Activated CD4-positive, alpha-beta T cell treated with anti-CD3 and anti-CD28 coated beads, Interleukin-2, amount 10 ng/mL, durations not matched to agents 24 days and 14 days (primary cell): ENCODE measurements at places on chromosomes 12 and 14. TPM values are rescaled to one million over a fixed set of nuclear protein-coding genes. Genes with fewer than 3 reads are reported as not detected.
A peak's percentile ranks its signal among the peaks of the same experiment; 100 is the strongest.

GRCh38 chr12:64431791-64432190, 20.1 kb upstream of the TBK1 start:
- peaks cover 3% of the 10 kb centered on the region for H3K4me1 ChIP-seq
- no peaks in the 10 kb centered on the region for H3K27me3 ChIP-seq
- no peak overlapping the region for H3K4me3 ChIP-seq
- H3K36me3 ChIP-seq, result peaks cover 75% of the 10 kb centered on the region

DNA sequence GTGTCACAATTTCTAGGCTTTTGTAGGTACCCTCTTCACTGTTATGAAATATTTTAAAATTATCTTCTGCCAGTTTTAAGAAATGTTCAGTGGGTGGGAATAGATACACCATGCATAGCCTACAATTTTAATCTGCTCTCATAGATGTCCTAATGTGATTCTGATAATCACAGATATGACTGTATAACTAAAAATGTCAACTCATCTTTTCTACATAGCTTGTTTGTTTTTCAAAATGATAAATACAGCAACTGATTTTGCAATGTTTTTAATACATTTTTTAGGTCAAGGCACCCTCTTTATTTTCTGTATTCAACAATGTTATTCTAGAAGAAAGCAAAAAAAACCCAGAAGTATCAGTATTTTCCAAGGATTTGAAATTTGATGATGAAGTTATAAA, 61.6 kb downstream of the LRRC9 start:
- H3K27ac ChIP-seq, result no peak overlapping the region
- H3K4me1 ChIP-seq, result no peaks in the 10 kb centered on the region
- no peak for DNase-seq
- H3K4me3 ChIP-seq, result no peak overlapping the region
- H3K36me3 ChIP-seq, result no peaks in the 10 kb centered on the region

- peak within 1 kb of the TSS; percentile 92 for H3K27ac ChIP-seq
- peak within 1 kb of the TSS; percentile 94 for H3K4me3 ChIP-seq
- H3K36me3 ChIP-seq, result peaks cover 14% of the 10 kb centered on the region
- peaks cover 25% of the 10 kb centered on the region for H3K4me1 ChIP-seq
Observed at GRCh38 chr14:105419195-105420091, at the start of gene MTA1. Gene MTA1, plus strand, starts transcription at chr14:105419827. Its CDS starts 209 bp downstream, at chr14:105420036.

GRCh38 chr12:120826335-120826734, 77.8 kb downstream of the SPPL3 start:
- H3K27ac ChIP-seq, result no peak overlapping the region
- H3K27me3 ChIP-seq, result no peaks in the 10 kb centered on the region
- no peak for DNase-seq
- H3K4me3 ChIP-seq, result no peak overlapping the region

Gene BMP4
- not detected in 2 replicates for total RNA-seq

DNA sequence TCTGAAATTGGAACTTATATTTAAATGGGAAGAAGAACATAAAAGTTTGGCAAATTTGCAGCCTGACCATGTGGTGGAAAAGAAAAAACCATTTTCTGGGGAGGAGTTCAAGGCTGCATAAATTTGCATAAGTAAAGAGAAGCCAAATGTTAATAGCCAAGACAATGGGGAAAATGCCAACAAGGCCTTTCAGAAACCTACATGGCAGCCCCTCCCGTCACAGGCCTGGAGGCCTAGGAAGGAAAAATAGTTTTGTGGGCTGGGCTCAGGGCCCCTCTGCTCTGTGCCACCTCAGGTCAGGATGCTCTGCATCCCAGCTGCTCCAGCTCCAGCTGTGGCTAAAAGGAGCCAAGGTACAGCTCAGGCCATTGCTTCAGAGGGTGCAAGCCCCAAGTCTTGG, 67.6 kb upstream of the CCDC60 start:
- H3K4me3 ChIP-seq, result no peak overlapping the region
- no peak overlapping the region for H3K27ac ChIP-seq
- DNase-seq, result no peak
- no peaks in the 10 kb centered on the region for H3K4me1 ChIP-seq
- no peaks in the 10 kb centered on the region for H3K36me3 ChIP-seq
- no peaks in the 10 kb centered on the region for H3K27me3 ChIP-seq

DNA sequence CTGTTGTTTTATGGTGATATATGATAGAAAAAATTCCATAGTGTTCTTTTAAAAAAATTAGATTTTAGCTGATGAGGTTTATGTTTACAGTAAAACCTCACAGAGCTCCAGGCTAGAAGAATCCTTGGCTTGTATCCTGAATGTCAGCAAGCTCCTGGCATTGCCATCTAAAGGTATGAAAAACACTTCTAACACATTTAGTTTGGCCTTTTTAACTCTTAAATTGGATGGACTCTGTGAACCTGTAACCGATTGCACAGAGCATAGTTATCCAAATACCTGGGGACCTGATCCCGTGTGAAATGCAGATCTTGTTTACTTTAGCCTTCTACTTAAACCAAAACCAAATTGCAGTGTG, 241.1 kb upstream of the DCN start:
- no peak overlapping the region for H3K27ac ChIP-seq
- no peaks in the 10 kb centered on the region for H3K36me3 ChIP-seq
- no peak overlapping the region for H3K4me3 ChIP-seq
- peaks cover 4% of the 10 kb centered on the region for H3K27me3 ChIP-seq
- no peak for DNase-seq
- no peaks in the 10 kb centered on the region for H3K4me1 ChIP-seq

Gene ATP2A2
- 219 and 222 TPM in 2 replicates for total RNA-seq

Gene ATL1
- 0.75 and 1.0 TPM in 2 replicates for total RNA-seq

Gene IL26
- 6.9 and 7.7 TPM in 2 replicates for total RNA-seq

DNA sequence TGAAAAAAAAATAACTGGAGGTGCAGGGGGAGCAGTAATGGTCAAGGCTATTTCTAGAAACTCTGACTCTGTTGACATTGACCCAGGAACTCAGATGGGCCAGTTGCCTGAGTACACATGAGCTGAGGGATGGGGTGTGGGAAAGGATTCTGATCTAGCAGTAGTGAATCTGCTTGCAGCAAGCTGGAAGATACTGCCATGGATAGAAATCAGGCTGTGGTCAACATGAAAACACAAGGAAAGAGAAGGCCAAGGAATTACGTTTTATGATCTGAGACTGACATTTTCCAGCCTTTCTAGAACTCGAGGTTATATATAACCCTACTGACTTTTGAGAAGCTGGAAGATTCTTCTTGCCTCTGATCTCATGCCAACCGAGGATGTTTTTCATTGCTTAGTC, 90.0 kb downstream of the ANO6 start:
- H3K27me3 ChIP-seq, result no peaks in the 10 kb centered on the region
- H3K36me3 ChIP-seq, result peaks cover 12% of the 10 kb centered on the region
- no peak overlapping the region for H3K27ac ChIP-seq
- H3K4me1 ChIP-seq, result no peaks in the 10 kb centered on the region
- H3K4me3 ChIP-seq, result no peak overlapping the region

- H3K27me3 ChIP-seq, result no peaks in the 10 kb centered on the region
- peaks cover 18% of the 10 kb centered on the region for H3K4me1 ChIP-seq
- H3K4me3 ChIP-seq, result no peak overlapping the region
- H3K27ac ChIP-seq, result peak overlapping the region; percentile 48
Observed at GRCh38 chr14:35197015-35197414, 74.7 kb downstream of the PRORP start.

Gene MMP19
- not detected in 2 replicates for total RNA-seq

DNA sequence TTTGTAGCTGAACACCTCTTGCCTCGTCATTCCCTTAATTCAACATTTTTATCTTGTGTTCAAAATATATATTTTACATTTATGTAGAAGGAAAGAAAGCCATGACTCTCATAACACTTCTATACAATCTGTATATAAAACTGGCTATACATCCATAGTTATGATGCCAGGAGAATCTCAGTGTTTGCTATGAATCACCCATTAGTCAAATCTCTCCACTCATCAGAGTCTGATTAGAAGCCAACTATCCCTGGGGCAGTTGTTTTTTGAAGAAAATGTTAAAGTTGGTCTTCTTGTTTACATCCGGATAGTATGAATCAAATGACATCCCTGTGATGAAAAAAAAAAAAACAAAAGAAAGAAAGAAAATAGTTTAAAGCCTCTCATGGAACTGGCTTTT, 503.9 kb downstream of the NELL2 start:
- DNase-seq, result no peak
- H3K4me3 ChIP-seq, result no peak overlapping the region
- no peaks in the 10 kb centered on the region for H3K27me3 ChIP-seq
- H3K27ac ChIP-seq, result no peak overlapping the region
- H3K36me3 ChIP-seq, result no peaks in the 10 kb centered on the region

Gene CTDSP2
- total RNA-seq, result 81.4 and 82.7 TPM in 2 replicates

DNA sequence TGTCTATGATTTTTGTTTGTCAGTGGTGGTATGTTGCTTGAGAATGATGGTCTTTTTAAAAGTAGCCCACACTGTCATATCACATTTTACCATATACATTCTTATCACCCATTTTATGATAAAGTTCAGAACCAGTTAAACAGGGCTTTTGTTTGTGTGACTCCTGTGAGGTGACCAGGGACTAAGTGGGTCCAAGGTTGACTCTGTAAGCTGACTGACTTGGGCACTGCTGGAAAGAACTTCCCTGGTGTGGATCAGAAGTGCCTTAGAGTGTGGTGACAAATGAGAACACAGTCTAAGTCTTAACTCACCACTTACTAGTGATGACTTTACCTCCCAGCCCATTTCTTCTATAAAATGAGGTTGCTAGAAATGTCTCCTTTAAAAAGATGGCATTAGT, 52.6 kb downstream of the VRK1 start:
- peaks cover 14% of the 10 kb centered on the region for H3K4me1 ChIP-seq
- H3K27ac ChIP-seq, result peak overlapping the region; percentile 25
- DNase-seq, result no peak
- H3K27me3 ChIP-seq, result no peaks in the 10 kb centered on the region

DNA sequence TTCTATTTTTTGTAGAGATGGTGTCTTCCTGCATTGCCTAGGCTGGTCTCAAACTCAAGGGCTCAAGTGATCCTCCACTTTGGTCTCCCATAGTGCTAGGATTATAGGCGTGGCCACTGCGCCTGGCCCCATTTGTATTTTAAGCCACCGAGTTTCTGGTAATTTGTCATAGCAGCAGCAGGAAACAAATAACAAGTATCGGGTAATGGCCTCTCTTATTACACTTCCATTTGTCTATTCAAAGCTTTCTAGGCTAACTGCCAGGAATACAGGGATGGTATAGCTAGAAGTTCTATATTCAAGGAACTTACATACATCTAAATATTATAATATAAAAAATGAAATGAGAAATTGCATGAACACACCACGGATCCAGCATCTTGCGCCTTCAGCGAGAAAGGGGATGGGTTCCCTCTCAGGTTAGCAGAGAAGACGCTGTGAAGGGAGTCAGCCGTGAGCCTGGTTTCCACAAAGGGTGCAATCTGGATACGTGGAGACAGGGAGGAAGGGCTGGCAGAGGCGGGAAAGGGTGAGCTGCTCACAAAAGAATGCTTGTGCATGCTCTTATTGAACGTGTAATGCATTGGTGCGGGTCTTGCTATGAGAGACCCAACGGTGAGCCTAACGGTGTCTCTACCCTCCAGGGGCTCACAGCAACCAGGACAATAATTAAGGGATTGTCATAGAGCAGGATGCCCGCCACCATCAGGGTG, 9.5 kb downstream of the BDKRB1 start:
- H3K27ac ChIP-seq, result no peak overlapping the region
- H3K4me3 ChIP-seq, result no peak overlapping the region
- H3K36me3 ChIP-seq, result no peaks in the 10 kb centered on the region

Gene OAS1
- 24.5 and 28.0 TPM in 2 replicates for total RNA-seq

GRCh38 chr12:62738616-62739015, 196.3 kb downstream of the PPM1H start:
- peaks cover 3% of the 10 kb centered on the region for H3K4me1 ChIP-seq
- DNase-seq, result no peak
- no peak overlapping the region for H3K27ac ChIP-seq
- peaks cover 1% of the 10 kb centered on the region for H3K27me3 ChIP-seq
- H3K36me3 ChIP-seq, result no peaks in the 10 kb centered on the region
- H3K4me3 ChIP-seq, result no peak overlapping the region

DNA sequence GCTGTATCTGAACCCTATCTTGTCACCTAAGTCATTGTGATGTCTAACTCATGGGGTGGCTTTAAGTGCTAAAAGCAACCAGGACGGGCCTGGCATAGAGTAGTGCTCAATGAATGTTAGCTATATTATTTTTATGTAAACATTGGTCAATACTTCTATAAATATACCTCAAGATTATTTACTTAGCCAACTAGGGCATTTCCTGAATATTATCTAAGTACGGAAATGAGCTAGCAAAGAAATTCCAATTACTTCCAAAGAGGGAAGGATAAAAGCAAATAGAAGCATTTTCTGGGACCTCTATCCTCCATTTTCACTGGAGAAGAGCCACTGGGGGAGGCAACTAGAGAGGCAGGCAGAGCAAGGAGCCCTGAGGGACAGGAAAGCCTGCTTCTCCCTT, 20.6 kb downstream of the CCDC92 start:
- H3K4me3 ChIP-seq, result no peak overlapping the region
- H3K4me1 ChIP-seq, result no peaks in the 10 kb centered on the region
- no peak overlapping the region for H3K27ac ChIP-seq
- no peaks in the 10 kb centered on the region for H3K36me3 ChIP-seq

Gene ASCL1
- total RNA-seq, result 0.07 TPM in 1 of 2 replicates, not detected in the other

Gene CNIH1
- 113 and 116 TPM in 2 replicates for total RNA-seq
